Neural crest cell (in vitro differentiated cells): ENCODE measurements at places on chromosomes 11 and 22.
A peak's percentile ranks its signal among the peaks of the same experiment; 100 is the strongest.

DNA sequence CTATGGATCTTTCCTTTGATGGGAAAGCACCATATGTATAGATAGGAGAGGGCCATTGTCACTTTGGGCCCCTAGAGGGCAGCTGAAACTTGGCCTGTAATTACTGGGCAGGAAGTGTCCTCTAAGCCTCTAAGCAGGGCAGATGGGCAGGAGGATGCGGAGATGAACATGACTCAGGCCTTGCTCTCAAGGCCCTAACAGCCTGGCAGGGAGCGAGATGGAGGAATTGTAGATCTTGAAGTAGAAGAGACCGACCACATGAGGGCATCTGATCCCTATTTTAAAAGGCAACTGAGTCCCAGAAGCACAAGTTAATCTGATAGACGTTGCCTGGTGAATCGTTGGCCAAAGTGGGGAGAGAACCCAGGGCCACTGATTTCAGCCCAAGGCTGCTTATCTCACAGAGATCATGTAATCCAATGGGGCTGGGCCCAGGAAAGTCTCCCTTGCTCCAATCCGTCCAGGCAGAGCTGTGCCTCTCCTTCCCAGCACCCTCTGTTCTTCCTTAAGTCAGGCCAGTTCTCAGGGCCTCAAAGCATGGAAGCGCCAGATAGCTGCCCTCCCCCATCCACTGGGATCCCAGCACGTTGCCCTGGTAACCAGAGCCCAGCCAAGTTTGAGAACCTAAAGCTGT, 2.5 kb upstream of the SEPTIN3 start:
- DNase-seq = no peak
- no peaks in the 10 kb centered on the region for H3K27me3 ChIP-seq
- peak overlapping the region; percentile 18 for H3K4me3 ChIP-seq
- H3K36me3 ChIP-seq = no peaks in the 10 kb centered on the region
- H3K4me1 ChIP-seq = peaks cover 27% of the 10 kb centered on the region

DNA sequence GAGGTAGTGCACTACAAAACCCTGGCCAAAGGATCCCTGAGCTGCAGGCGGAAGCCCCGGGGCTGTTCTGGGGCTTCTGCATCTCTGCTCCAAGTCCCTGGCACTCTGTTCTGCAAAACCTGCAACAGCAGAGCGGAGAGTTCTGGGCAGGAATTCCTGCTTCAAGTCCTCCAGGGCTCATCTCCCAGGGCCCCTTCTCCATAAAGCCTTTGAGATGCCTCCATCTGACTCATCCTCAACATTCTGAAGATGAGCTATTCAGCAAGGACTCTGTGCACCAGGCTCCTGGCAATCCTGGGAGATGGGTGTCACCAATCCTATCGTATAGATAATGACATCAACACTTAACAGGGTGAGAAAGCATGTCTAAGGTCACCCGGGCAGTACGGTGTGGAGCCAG, 19.3 kb downstream of the SYN3 start:
- H3K27ac ChIP-seq = no peak overlapping the region
- no peak overlapping the region for H3K4me3 ChIP-seq
- H3K36me3 ChIP-seq = no peaks in the 10 kb centered on the region
- H3K27me3 ChIP-seq = peaks cover 14% of the 10 kb centered on the region
- DNase-seq = no peak

DNA sequence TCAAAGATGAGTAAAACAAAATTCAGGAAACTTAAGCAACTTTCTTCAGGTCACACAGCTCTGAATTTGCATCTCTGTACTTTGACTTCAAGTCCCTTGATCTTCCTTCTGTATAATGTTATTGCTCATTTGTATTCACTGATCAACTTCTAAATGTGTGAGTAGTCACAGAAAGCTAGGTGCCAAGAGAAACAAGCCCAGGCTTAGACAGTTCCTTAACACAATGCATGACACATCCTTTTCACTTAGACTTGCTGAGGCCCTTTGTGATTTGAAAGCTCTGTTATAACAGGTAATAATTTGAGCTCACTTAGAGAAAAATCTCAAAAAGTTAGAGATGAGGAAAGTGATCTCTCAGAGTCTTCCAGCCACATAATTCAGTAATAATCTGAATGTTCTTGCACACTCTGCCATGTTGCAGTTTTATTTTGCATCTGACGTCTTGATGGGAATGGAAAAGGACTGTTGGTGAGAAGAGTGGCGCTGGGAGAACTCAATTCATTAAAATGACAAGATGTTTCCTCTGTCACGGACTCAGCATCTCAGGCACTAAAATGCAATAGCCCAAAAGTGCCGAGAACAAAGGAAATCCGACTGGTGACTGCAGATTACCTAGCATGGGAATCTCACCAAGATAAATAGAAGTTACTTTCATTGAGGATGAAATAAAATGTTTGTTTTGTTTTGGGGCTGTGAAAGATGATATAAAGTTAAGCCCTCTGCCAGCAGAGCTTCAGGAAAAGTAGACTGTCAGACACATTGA, 665.3 kb downstream of the OPCML start:
- H3K27me3 ChIP-seq = no peaks in the 10 kb centered on the region
- no peak overlapping the region for H3K4me3 ChIP-seq
- no peaks in the 10 kb centered on the region for H3K36me3 ChIP-seq
- peaks cover 24% of the 10 kb centered on the region for H3K4me1 ChIP-seq
- H3K27ac ChIP-seq = no peak overlapping the region

DNA sequence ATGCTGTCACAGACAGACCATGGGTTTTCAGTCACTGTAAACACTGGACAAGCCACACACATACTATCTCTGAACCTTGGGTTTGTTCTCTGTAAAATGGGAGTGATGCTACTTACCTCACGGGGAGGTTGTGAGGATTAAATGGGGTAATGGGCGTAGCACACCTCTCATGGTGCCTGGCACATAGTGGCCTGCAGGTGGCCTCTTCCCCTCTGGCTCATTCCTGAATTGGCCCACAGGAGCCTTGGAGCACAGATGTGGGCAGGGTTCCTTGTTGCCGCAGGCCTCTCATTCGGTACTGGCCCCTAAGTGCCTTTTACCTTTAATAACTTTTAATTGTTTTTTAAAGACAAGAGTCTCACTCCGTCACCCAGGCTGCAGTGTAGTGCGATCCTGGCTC, 11.7 kb downstream of the MICAL2 start:
- DNase-seq = no peak
- no peak overlapping the region for H3K4me3 ChIP-seq
- no peak overlapping the region for H3K27ac ChIP-seq
- H3K36me3 ChIP-seq = no peaks in the 10 kb centered on the region
- H3K4me1 ChIP-seq = peaks cover 8% of the 10 kb centered on the region

DNA sequence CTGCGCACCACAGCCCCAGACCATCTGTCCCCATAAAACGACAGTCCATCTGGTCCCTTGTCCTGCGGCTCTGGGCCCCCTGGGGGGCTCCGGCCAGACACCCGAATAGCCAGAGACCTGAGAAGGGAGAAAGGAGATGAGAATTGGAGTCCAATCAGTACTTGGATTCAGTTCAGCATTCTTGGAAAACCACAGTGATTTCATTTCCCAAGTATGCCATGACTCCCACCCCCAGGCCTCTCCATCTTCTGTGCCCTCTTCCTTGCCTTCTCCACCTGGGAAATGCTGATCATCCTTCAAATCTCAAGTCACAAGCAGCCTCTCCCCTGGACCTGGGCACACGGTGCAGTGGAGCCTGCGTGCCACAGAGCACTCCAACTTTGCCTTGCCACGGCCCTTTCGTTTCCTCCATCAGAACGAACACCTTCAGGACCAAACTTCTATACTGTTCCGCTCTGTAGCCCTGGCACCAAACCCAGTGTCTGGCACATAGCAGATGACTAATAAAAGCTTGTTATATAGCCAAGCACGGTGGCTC, 10.9 kb upstream of the MFNG start:
- DNase-seq = no peak
- H3K36me3 ChIP-seq = no peaks in the 10 kb centered on the region
- no peak overlapping the region for H3K4me3 ChIP-seq
- H3K27ac ChIP-seq = no peak overlapping the region
